ENCODE measurements at places on chromosomes 1 and 21.

- no peak overlapping the region for H3K4me3 ChIP-seq
- H3K36me3 ChIP-seq = no peaks in the 10 kb centered on the region
- H3K27ac ChIP-seq = no peak overlapping the region
Measured at GRCh38 chr1:169078163-169078883, 28.2 kb upstream of the ATP1B1 start.

DNA sequence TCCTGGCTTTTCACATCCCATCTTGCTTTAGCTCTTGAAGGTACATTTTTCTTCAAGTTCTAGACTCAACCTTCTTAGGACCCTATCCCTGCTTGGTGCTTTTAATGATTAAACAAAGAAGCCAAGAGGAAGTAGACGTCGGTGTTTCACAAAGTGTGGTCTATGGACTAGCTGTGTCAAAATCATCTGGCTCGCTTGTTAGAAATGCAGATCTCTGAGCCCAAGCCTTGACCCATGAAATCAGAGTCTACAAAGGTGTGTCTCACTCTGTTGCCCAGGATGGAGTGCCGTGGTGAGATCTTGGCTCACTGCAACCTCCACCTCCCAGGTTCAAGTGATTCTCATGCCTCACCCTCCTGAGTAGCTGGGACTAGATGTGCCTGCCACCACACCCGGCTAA is 295.5 kb upstream of the KAZN start:
- H3K36me3 ChIP-seq = no peaks in the 10 kb centered on the region
- no peaks in the 10 kb centered on the region for H3K27me3 ChIP-seq
- no peak overlapping the region for H3K27ac ChIP-seq
- H3K4me3 ChIP-seq = no peak overlapping the region

- H3K4me1 ChIP-seq = no peaks in the 10 kb centered on the region
- no peak overlapping the region for H3K27ac ChIP-seq
- no peaks in the 10 kb centered on the region for H3K36me3 ChIP-seq
Measured at GRCh38 chr1:21490774-21491487, 18.3 kb upstream of the ALPL start.

GRCh38 chr1:11888206-11888876 is 29.6 kb upstream of the NPPB start:
- H3K27me3 ChIP-seq = peaks cover 91% of the 10 kb centered on the region
- H3K4me1 ChIP-seq = no peaks in the 10 kb centered on the region
- no peak for DNase-seq

DNA sequence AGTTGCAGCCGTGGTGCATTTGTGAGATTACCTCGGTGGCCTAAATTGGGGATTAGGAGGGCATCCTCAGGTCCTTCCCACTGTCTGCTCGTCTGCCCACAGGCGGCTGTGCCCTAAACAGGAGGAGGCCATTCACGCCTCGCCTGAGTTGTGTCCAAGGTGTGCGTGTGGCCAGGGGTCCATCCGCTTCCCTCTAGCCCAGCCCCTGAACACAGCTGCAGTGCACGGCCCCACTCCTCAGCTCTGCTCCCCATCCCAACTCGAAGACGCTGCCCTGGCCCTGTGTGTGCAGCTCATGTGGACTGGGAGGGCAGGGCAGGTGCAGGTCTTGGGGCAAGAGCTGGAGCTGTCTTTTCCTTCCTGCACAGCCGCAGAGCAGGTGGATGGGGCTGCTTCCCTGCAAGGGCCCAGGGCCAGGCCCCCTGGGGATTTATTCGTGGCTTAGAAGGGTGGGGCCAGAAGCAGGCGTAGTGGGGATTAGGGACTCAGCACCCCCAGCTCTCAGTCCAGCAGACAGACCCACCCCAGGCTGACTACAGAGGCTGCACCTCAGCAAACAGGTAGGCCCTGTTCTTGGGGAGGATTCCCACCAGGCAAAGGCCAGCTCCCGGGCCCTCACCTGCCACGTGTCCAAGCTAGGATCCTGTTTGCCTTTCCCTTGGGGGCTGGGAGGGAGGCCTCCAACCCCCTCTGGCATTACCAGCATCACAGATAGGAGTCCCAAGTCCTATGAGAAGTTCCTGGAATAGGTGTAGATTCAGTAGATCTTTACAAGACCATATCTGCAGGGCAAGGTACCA is 4.3 kb downstream of the GUK1 start:
- H3K36me3 ChIP-seq = peaks cover 6% of the 10 kb centered on the region
- no peak overlapping the region for H3K27ac ChIP-seq
- DNase-seq = no peak
- H3K4me3 ChIP-seq = no peak overlapping the region
- peaks cover 14% of the 10 kb centered on the region for H3K4me1 ChIP-seq
- no peaks in the 10 kb centered on the region for H3K27me3 ChIP-seq

DNA sequence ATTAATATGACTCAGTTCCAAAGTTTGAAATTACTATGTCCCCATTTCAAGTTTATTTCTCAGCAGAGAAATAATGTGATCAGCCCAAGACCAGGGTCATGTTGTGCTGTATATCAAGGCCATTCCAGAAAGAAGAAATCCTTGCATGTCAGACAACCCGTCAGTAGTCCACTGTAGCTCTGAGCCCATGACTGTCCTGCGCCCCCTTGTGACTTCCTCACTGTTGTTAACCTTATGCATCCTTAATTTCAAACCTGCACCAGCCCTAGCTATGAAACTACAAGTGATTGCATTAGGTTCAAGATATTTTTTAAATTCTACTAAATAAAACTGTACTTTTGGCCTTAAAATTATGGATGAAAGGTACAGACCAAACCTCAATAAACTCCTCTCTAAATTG is 133.0 kb downstream of the LRRC7 start:
- DNase-seq = peak; percentile 40
- no peaks in the 10 kb centered on the region for H3K4me1 ChIP-seq
- no peaks in the 10 kb centered on the region for H3K27me3 ChIP-seq
- H3K4me3 ChIP-seq = no peak overlapping the region
- no peak overlapping the region for H3K27ac ChIP-seq
- no peaks in the 10 kb centered on the region for H3K36me3 ChIP-seq

GRCh38 chr1:34013958-34014737 is 150.3 kb downstream of the HMGB4 start:
- DNase-seq = no peak
- no peaks in the 10 kb centered on the region for H3K4me1 ChIP-seq
- H3K27ac ChIP-seq = no peak overlapping the region
- no peak overlapping the region for H3K4me3 ChIP-seq
- H3K27me3 ChIP-seq = peaks cover 20% of the 10 kb centered on the region

DNA sequence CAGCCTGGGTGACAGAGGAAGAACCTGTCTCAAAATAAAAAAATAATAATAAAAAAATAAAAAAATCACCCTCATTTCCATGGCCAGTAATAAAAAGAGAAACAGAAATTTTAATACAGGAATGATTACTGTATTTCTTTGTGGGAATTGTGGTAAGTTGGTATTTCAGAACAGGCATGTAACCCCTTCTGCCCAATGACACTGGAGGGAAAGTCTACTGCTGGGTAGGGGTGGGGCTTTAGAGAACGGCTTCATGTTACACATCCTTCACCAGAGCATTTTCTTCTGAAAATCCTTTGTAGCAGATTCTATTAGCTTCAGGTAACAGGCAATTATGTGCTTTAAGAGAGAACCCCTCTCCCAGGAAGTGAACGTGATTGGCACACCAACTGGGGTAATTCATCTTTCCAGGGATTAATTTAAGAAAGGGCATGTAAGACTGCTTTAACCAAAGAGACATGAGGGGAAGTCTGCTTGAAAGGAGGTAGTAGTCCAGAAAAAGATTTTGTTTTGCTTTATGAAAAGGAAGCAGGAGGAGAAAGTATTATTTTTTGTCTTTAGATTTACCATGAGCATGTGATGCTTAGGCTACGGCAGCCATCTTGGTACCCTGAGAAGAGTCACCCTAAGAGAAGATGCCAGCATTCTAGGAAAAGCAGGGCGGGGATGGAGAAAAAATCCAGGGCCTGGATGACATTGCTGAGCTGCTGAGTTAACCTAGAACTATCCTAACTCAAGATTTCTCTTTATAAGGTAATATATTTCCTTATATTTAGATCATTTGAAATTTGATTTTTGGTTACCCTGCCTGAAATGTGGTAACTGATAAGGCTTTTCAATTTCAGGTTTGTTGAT is 57.7 kb upstream of the DPT start:
- no peak overlapping the region for H3K4me3 ChIP-seq
- no peaks in the 10 kb centered on the region for H3K27me3 ChIP-seq
- H3K27ac ChIP-seq = no peak overlapping the region

DNA sequence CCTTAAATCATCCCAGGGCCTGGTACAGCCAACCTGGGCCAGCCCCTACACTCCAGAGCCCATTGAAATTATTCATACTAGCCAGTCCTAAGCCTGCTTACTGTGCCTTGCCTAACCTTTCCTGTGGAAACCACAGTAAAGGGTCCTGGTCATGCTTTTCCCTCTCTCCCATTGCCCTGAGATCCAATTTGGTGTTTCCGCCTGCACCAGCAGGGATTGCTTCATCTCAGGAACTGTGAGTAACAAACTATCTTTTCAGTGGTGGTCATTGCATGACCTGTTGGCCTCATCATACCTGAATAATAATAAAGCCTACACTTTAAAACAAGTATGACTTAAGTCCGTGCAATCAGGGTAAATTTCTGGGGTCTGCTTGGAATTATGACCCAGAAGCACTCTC is 18.7 kb upstream of the GALNT2 start:
- H3K27me3 ChIP-seq = no peaks in the 10 kb centered on the region
- H3K36me3 ChIP-seq = no peaks in the 10 kb centered on the region
- DNase-seq = no peak
- H3K27ac ChIP-seq = no peak overlapping the region
- no peak overlapping the region for H3K4me3 ChIP-seq

GRCh38 chr1:28680151-28680550 is 11.6 kb downstream of the GMEB1 start:
- no peak for DNase-seq
- no peaks in the 10 kb centered on the region for H3K27me3 ChIP-seq
- H3K36me3 ChIP-seq = no peaks in the 10 kb centered on the region
- no peak overlapping the region for H3K4me3 ChIP-seq
- no peaks in the 10 kb centered on the region for H3K4me1 ChIP-seq
- no peak overlapping the region for H3K27ac ChIP-seq

- H3K27me3 ChIP-seq = no peaks in the 10 kb centered on the region
- H3K4me3 ChIP-seq = no peak overlapping the region
- no peaks in the 10 kb centered on the region for H3K4me1 ChIP-seq
- H3K36me3 ChIP-seq = no peaks in the 10 kb centered on the region
Measured at GRCh38 chr1:31751822-31752241, 12.3 kb downstream of the ADGRB2 start.

- no peaks in the 10 kb centered on the region for H3K36me3 ChIP-seq
- H3K27ac ChIP-seq = no peak overlapping the region
- no peaks in the 10 kb centered on the region for H3K4me1 ChIP-seq
- H3K4me3 ChIP-seq = no peak overlapping the region
- no peaks in the 10 kb centered on the region for H3K27me3 ChIP-seq
Measured at GRCh38 chr1:53517109-53517508, 57.9 kb downstream of the DMRTB1 start.

DNA sequence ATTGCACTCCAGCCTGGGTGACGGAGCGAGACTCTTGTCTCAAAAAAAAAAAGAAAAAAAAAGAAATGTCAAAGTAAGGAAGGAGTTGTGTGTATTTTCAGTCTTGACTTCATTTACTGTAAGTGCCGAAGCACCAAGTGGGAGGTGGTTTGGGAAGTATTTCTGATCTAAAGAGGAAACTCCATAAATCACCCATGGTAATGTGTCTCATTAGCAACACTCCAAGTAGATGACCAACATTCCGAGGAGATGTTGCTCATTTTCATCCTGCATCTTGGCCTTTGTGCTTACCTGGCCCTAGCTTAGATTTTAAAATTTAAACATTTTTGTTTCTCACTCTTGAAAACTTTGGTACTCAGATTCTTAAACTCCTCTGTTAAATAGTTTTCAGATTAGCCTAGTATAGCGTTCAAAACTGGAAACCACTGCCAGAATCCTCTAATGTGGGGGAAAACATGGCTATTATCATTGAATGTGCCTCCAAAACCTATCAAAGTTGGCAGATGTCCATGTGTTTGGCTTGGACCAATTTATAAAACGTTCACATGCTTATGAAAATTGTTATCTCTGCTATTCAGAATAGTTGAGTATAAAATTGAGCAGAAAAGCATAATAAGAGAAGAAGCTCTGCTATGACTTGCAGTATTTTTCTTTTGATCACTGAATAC is 110.4 kb downstream of the NFIA start:
- no peaks in the 10 kb centered on the region for H3K27me3 ChIP-seq
- no peak overlapping the region for H3K27ac ChIP-seq
- no peak overlapping the region for H3K4me3 ChIP-seq
- no peak for DNase-seq

GRCh38 chr1:95535614-95536013 is 301.6 kb downstream of the RWDD3 start:
- H3K4me1 ChIP-seq = no peaks in the 10 kb centered on the region
- H3K4me3 ChIP-seq = no peak overlapping the region
- no peak overlapping the region for H3K27ac ChIP-seq
- no peak for DNase-seq
- H3K36me3 ChIP-seq = no peaks in the 10 kb centered on the region

- H3K36me3 ChIP-seq = no peaks in the 10 kb centered on the region
- no peak overlapping the region for H3K4me3 ChIP-seq
- H3K4me1 ChIP-seq = no peaks in the 10 kb centered on the region
- no peaks in the 10 kb centered on the region for H3K27me3 ChIP-seq
Measured at GRCh38 chr1:54575161-54575560, 27.1 kb downstream of the ACOT11 start.

GRCh38 chr21:20729376-20729775 is 268.8 kb upstream of the NCAM2 start:
- DNase-seq = no peak
- H3K36me3 ChIP-seq = no peaks in the 10 kb centered on the region
- H3K27ac ChIP-seq = no peak overlapping the region
